ENCODE measurements at places on chromosomes 13 and 19.

GRCh38 chr19:3397266-3398022 lies 31.1 kb downstream of the NFIC start:
- DNase-seq = no peak

- DNase-seq = peak; percentile 65
Measured at GRCh38 chr19:2332341-2333026, 4.0 kb downstream of the SPPL2B start.

GRCh38 chr13:24540236-24541126 lies 27.9 kb upstream of the PARP4 start:
- no peak for DNase-seq

- DNase-seq = peak; percentile 44
Measured at GRCh38 chr19:3029065-3029923, at the start of gene TLE2. Gene TLE2, minus strand, starts transcription at chr19:3029280. Its CDS starts 376 bp downstream, at chr19:3028904.

DNA sequence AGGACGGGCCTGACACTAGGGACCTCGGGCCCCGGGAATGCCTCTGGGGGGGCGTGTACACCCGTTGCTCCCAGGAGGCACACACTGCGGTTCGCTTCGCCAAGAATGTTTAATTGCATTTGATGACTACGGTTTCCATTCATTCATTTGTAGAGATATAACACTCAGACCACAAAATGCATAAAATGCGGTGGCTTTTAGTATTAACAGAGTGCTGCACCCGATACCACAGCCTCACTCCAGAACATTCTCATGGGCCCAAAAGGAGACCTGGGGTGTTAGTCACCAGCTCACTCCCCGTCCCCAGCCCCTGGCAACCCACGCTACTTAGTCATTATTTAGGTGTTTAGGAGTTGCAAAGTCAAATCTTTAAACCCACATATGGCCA lies 21.8 kb downstream of the HCN2 start:
- peak; percentile 61 for DNase-seq

DNA sequence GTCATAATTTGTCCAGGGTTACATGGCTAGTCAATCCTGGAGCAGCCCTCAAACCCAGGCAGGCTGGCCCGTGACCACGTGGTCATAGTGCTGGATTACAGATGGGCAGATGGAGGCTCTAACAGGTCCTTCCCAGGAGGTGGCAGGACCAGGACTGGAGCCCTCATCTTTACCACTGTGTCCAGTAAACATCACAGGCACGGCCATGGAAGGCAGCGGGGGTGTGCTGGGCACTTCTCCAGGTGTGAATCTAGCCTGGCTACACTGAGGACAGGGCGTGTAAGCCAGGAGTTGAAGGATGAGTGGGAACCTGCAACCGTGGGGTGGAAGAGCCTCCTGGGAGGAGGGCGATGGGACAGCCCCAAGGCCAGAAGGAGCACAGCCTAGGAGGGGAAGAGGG lies 6.1 kb downstream of the CIC start:
- no peak for DNase-seq

- no peak for DNase-seq
Measured at GRCh38 chr19:10338940-10339339, 484 bp downstream of the ICAM3 start.

- DNase-seq = peak; percentile 9
Measured at GRCh38 chr13:107650081-107650701, 565.1 kb downstream of the LIG4 start.

DNA sequence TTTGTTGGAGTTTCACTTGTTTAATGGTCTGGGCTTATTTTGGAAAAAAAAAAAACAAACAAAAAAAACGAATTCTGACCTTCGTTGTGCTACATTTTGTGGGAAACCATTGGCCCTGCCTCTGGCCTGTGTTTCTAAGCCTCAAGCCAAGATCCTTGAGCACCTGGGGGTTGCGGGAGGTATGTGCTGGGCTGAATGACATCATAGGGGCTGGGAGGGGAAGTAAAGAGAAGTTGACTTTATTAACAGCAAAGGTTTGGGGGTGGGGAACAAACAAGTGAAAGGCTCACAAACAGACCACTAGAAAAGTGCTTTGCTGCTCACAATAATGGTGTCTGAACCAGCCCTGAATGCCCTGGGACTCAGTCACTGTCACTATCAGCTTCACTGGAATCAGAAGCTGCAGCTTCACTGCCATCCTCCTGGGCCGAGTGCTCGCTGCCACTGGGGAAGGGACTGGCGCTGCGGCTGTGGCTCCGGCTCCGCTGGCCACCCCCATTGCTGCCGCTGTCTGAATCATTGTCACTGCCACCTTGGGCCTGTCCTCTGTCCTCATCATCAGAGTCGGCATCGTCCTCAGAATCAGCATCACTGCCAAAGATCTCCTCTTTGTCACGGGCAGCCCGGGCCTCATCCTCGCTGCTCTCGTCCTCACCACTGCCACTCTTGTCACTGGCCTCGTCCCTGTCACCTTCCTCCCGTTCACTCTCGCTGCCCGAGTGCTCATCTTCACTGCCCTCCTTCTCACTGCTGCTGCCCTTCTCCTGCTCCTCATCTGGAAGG lies 5.1 kb downstream of the PAF1 start:
- no peak for DNase-seq

DNA sequence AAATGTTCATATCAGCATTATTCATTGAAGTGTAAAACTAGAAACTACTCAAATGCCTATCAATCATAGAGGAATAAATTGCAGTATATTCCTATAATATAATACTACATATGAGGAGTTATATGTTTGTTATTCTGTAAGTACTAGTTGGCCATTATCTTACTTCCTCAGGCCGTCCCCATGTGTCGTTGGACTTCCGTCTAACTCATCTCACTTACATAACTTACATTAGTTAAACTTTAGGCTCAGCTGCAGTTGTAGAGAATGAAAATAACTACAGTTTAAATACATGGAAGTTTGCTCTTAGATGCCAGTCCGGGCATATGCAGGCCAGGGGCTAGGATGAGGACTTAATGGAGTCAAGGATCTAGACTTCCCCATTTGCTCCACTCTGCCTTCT lies 8.6 kb upstream of the EPSTI1 start:
- DNase-seq = no peak

GRCh38 chr19:7994928-7995809 lies 10.3 kb downstream of the ELAVL1 start:
- DNase-seq = no peak

DNA sequence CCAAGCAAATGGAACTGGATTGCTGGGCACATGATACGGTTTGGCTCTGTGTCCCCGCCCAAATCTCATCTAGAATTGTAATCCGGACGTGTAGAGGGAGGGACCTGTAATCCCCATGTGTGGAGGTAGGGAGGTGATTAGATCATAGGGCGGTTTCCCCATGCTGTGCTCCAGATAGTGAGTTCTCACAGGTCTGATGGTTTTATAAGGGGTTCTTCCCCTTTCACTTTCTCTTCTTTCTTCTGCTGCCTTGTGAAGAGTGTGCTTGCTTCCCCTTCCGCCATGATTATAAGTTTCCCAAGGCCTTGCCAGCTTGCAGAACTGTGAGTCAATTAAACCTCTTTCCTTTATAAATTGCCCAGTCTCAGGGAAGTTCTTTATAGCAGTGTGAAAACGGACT lies 32.6 kb upstream of the MTIF3 start:
- no peak for DNase-seq

GRCh38 chr19:2550431-2551171 lies 74.7 kb downstream of the GADD45B start:
- no peak for DNase-seq

GRCh38 chr13:40611004-40611403 lies 55.4 kb downstream of the FOXO1 start:
- no peak for DNase-seq

DNA sequence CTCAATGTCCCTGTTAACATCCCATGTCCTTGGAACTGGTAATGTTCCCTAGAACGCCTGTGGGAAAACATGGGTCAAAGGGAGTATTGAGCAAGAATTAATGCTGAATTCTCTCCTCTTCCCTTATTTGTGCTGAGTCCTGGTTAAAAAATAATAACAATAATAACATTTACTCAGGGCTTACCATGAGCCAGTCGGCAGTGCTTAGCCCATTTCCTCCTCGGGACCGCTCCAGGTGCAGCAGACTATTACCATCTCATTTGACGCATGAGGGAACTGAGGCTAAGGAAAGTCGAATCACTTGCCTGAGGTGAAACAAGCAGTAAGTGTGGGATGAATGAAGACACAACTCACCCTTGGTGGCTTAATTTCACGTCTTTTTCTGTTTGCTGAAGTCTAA lies 33.6 kb upstream of the SLC15A1 start:
- DNase-seq = no peak

GRCh38 chr19:48674216-48674809 lies 1.5 kb upstream of the NTN5 start:
- DNase-seq = no peak

- DNase-seq = no peak
Measured at GRCh38 chr19:51719251-51719988, 4.4 kb downstream of the HAS1 start.

- no peak for DNase-seq
Measured at GRCh38 chr13:99803141-99803540, 168.4 kb downstream of the ZIC5 start.

GRCh38 chr13:75333103-75333502 lies 148.9 kb downstream of the TBC1D4 start:
- no peak for DNase-seq

- DNase-seq = peak; percentile 99
Measured at GRCh38 chr19:11090264-11090996, 1.2 kb downstream of the LDLR start.

DNA sequence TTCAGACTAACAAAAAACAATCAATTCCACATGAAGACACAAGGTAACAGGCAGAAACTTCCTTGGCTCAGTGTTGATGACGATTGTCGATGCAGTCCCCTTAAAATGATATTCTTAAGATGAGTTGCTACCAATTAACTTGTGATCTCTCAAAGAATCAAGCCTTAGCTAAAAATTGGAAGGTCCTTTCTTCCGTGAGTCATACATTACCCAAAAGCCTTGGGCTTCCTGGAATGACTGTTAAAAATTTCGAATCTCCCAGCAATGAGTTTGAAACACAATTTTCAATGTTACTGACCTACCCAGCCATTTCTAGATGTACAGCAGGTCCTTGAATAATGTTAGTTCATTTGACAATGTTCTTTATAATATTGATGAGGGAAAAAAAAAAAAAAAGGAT lies 28.0 kb upstream of the RB1 start:
- DNase-seq = no peak

DNA sequence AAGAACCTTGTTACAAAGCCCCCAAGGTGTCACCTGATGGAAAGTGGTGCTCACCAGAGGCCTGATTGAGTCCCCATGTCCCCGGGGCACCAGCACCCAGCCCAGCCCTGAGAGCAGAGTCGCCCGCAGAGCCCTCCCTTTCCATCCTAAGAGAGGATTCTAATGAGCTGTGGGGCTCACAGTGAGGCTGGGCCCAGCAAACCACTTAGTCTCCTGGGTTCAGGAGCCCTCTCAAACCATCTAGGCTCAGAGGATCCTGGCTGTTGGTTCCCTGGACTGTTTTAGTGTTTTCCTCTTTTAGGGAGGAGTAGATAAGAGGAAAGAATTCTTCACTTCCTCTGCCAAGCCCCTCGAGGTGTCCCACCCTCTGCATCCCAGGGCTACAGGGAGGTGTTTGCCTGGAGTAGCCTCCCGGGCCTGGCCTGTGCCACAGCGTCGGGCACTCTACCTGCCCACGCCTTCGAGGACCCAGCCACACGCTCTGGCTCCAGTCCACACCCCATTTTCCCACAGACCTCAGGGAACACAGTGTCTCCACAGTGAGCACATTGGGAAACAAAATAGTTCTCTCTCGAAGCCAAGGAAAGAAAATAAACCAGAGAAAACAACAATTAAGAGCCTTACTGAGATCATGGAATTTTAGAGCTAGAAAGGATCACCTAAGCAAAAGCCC lies 34.4 kb downstream of the DHRS12 start:
- DNase-seq = no peak

GRCh38 chr19:39319892-39320248 lies 793 bp downstream of the LRFN1 start:
- DNase-seq = no peak

GRCh38 chr13:47119575-47120235 lies 222.9 kb upstream of the HTR2A start:
- no peak for DNase-seq

- DNase-seq = no peak
Measured at GRCh38 chr19:3387645-3388589, 21.5 kb downstream of the NFIC start.

DNA sequence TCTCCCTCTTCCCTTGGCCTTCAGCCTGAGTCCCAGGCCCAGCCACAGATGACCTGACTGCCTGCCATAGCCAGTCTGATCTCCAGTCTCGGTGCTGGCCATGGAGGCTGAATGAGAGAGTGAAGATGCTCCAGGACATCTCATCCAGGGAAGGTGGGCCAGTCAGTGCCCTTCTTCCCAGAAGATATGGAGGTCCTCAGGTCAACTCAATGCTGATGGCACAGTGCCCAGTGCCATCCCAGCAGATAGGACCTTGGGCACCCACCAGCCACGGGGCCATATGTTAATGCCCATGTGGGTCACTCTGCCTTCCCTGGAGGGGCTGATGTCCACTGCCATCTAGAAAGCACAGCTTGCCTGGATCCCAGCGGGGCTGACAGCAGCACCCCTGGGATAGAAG lies 7.2 kb downstream of the VSTM2B start:
- DNase-seq = no peak

DNA sequence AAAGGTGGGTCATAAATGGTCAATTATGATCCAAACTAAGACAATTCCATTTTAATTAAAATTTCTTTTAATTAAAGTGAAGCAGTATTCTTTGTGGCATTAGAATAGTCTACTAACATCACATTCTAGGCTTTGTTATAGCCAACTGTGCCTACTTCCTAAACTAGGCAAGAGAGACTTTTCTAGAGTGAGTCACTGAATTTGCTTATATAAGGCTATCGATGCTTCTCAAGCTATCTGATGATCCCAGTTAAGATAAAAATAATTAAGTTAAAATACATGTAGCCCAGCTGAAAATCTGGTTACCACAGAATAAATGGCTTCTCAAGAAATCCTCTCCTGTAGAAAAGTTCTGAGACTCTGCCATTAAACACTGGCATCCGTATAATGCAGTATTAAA lies 12.5 kb downstream of the ANKRD10 start:
- DNase-seq = no peak

- no peak for DNase-seq
Measured at GRCh38 chr13:110278859-110279258, 28.1 kb downstream of the COL4A1 start.

DNA sequence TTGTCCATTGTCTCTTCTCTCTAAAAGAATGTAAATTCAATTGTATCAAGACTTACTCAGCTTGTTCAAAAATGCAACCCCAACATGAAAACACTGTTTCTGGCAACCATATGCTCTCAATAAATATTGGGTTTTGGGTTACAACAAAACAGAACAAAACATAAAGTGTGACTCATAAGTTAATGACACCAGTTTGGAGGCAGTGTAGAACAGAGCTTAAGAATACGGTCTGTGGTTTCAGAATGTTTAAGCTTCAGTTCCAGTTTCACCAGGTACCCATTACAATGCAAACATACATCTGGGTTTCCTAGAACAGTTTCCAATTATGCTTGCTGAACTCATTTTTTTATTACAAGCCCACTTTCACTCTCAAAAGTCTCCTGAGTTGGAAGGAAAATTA lies 285.8 kb upstream of the PCDH9 start:
- no peak for DNase-seq

GRCh38 chr19:11017275-11018035 lies 56.6 kb downstream of the SMARCA4 start:
- no peak for DNase-seq

Measured in CD4-positive, alpha-beta T cell treated with Interleukin-6 for 4 hours (primary cell).